ENCODE measurements at places on chromosomes 16 and 17. TPM values are rescaled to one million over a fixed set of nuclear protein-coding genes. Genes with fewer than 3 reads are reported as not detected.

The TMEM235 gene
- total RNA-seq, result not detected

The CLEC18B gene
- 0.38 TPM for total RNA-seq

The FOXN1 gene
- not detected for total RNA-seq

The RCVRN gene
- 0.47 TPM for total RNA-seq

The ITGB4 gene
- total RNA-seq, result 18.9 TPM

The KLHDC4 gene
- total RNA-seq, result 11.4 TPM

The SDR42E2 gene
- not detected for total RNA-seq

The ANKRD40CL gene
- not detected for total RNA-seq

The DPEP3 gene
- total RNA-seq, result not detected

The KRT24 gene
- not detected for total RNA-seq

The PROCA1 gene
- 1.6 TPM for total RNA-seq

The CLEC3A gene
- total RNA-seq, result not detected

The ACAP1 gene
- total RNA-seq, result 19.0 TPM

The CCDC200 gene
- not detected for total RNA-seq

The SCRN2 gene
- total RNA-seq, result 32.2 TPM

The TBC1D24 gene
- 15.1 TPM for total RNA-seq

The TAC4 gene
- total RNA-seq, result not detected

The TBC1D3E gene
- total RNA-seq, result not detected

The ADAD2 gene
- 0.59 TPM for total RNA-seq

The SLC12A3 gene
- total RNA-seq, result not detected

The PPY gene
- not detected for total RNA-seq

The NAGPA gene
- 6.8 TPM for total RNA-seq

The PRSS21 gene
- not detected for total RNA-seq

The SLC5A10 gene
- 0.26 TPM for total RNA-seq

The MYH1 gene
- not detected for total RNA-seq

The HSD17B1 gene
- 2.8 TPM for total RNA-seq

The KRTAP1-1 gene
- not detected for total RNA-seq

The OR1A1 gene
- total RNA-seq, result not detected

The TBC1D26 gene
- total RNA-seq, result not detected

The HOXB7 gene
- 1.1 TPM for total RNA-seq

The GPR179 gene
- 0.09 TPM for total RNA-seq

The UBE2G1 gene
- 52.7 TPM for total RNA-seq

The KRT40 gene
- total RNA-seq, result not detected

All from left cardiac atrium (tissue), 4 donors.